AG10803 (cell line): ENCODE measurements at places on chromosomes 12 and 14.

DNA sequence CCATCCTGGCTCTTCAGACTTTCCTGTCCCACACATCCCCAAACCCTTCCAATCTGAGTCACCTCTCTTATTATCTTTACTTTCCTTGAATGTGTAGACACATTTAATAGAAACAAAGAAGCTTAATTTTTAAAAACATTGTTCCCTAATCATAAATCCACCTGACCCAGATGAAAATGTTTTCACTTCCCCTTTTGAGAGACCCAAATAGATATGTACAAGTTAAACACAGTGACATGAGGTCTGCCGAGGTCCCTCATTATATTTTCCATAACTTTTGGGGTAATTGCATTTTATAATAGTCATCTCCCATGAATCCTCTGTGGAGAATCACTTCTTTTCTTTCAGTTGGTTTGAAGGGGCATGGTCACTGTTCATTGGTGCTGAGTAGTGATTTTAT, 191.1 kb downstream of the GRIN2B start:
- DNase-seq = no peak

DNA sequence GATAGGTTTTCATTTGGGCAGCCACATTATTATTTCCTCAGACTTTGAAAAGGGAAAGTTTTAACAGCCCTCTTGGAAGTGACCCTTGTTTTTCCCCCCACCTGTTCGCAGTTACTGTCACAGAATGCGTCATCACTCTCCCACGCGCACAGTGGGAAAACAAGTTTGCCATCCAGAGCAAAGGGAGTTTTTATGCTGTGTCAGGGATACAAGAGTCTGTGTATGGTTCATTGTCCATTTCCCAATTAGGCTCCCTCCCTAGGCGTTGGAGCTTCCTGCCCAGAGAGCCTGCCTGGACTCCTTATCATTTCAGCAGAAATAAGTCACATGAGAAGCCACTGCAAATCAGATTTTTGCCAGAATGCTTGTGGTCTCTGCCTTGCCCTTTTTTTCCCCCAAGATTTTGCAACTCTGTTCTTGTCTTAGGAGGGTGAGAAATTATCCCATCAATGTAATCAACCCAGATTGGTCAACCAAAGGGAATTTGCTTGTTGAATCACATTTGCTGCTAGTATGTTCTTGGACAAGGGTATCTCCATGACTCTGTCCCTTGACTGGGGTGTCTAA, 104.1 kb downstream of the IGF1 start:
- peak; percentile 27 for DNase-seq

- no peak for DNase-seq
These were observed 14.3 kb downstream of the MCRS1 start for GRCh38 chr12:49553512-49554088.

GRCh38 chr14:36254020-36254624, 66.3 kb downstream of the MBIP start:
- DNase-seq = peak; percentile 13

GRCh38 chr12:120771097-120771496, 45.5 kb downstream of the ACADS start:
- DNase-seq = no peak

DNA sequence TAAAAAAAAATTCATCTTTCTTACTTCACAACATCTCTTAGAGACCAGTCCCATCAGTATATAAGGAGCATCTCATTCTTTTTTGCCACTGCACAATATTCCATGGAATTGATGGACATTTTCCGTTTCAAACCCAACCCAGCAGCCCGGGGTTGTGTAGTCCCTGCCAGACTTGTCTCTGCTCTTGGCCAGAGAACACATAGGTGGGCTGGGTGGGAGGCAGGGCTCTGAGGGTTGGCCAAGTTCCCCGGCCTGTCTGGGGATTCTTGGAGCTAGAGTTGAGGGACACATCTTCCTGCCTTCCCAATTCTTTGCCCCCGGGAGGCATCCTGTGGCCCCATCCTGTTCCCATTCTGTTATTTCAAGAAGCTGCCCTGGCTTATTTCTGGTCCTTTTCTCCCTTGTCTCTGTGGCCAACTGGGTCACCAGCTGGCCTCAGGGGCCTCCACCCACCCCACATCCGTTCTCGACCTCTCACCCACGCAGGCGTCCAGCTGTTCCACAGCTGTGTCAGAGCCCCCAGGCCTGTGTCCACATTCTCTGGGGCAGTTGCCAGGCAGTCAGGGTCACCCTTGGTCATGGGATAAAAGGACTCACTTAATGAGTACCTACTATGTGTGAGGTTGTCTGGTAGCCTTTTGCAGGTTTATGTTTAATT, 52.0 kb upstream of the CCDC63 start:
- DNase-seq = peak; percentile 21

DNA sequence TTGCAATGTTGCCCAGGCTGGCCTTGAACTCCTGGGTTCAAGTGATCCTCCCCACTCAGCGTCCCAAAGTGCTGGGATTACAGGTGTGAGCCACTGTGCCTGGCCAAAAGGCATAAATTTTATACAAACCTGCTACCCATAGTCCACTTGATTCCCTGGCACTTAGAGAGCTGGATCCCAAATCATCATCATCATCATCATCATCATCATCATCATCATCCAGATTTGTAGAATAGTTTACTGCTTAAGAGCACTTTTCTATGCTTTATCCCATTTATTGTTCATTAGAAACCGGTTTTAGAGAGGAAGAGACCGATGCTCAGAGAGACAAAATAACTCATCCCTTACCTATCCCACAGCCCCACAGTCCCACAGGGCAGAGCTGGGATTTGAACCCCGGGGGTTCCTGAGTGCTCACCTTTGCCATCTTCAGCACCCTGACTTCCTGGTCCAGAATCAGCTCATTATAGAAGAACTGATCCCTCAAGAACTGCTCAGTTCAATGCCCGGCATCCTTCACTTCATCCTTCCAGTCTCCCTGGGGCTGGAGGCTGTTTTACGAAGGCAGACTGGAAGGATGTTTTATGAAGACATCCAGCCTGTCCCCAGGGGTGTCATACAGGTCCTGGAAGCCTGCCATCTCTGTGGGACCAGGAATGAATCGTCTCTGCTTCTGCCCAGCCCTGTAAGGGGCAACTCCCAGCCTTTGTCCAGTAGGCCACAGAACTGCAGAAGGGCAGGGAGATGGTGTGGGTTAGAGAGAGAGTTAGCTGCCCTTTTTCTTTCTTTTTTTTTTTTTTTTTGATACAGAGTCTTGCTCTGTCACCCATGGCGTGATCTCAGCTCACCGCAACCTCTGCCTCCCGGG, 20.2 kb upstream of the OASL start:
- DNase-seq = no peak

DNA sequence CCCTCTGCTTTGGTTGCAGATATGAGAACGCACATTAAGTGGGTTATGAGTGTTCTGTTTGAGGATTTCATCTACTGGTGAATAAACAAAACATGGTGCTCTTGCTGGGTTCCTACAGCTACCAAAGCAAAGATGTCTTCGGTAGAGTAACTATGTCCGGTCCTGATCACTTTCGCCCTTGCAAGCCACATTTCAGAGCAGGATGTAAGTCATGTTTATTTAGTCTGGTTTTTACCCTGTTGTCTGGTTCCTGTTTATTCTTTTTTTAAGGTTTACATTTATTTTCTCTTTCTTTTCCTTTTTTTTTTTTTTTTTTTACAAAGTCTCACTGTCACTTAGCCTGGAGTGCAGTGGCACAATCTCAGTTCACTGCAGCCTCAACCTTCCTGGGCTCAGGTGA, 99.2 kb downstream of the VEZT start:
- DNase-seq = no peak

- DNase-seq = peak; percentile 1
These were observed 284.9 kb downstream of the RGS6 start for GRCh38 chr14:72217135-72217534.

DNA sequence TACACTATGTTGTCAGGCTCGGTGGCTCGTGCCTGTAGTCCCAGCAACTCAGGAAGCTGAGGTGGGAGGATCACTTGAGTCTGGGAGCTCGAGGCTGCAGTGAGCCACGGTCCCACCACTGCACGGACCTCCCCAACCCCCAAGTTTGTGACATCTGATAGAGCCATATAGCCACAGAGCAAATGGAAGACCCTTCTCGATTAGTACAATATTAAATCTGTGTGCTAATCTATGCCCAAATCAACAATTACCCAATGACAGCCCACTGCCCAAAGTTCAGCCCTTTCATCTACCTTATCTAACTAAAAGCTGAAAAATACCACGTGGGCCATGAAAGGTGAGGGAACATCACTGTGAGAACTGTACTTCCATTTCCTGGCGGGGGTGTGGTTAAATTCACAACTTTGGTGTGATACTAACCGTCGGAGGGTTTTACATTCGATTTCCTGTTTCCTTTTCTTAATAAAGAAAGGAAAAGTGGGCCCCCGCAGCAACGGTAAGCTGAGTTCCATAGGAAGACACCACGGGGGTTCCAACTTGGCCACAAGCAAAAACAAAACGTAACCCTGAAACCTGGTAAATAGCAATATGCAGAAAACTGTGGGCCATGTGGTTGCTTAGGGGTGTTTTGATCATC, 31.2 kb upstream of the FOS start:
- no peak for DNase-seq
